ENCODE measurements at places on chromosomes 6 and 20.

DNA sequence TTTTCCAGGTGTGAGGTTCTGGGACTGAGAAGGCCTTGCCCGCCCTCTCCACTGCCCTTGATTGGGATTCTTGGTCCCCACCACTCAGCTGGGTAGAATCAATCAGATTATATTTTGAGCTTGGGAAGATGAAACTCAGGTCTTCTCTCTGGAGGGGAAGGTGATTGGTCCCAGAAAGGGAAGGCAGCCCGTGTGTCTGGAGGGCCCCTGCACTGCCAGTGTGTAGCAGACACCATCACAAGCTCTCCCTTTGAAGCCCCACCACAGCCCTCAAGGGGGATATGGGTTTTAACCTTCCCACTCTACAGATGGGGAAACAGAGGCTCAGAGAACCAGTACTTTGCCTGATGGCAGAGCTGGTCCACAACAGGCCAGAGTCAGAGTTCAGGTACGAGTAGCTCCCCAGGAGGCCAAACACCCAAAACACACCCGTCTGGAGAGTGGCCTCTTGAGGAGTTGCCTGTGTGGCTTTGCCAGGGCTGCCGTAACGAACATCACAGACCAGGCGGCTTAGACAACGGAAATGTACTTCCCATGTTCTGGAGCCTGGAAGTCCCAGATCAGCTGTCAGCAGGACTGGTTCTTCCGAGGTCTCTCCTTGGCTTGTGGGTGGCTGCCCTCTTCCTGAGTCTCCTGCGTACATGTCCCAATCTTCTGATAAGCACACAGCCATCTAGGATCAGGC, 205.6 kb downstream of the SYNDIG1 start:
- no peak for DNase-seq

DNA sequence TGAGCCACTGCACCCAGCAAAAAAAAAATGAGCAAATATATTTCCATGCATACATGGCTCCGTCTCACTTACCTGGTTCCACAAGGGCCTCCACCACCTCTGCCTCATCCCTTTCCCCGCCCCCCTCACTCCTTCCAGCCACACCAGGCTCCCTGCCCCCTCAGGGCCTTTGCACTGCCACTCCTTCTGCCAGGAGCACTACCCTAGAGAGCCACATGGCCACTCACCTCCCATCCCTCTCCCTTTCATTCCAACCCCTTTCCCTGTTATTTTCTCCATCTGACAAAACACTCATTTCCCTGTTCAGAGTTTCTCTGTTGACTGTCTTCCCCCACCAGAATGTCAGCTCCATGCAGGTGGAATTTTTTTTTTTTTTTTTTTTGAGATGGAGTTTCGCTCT, 12.8 kb downstream of the SNAI1 start:
- no peak for DNase-seq

DNA sequence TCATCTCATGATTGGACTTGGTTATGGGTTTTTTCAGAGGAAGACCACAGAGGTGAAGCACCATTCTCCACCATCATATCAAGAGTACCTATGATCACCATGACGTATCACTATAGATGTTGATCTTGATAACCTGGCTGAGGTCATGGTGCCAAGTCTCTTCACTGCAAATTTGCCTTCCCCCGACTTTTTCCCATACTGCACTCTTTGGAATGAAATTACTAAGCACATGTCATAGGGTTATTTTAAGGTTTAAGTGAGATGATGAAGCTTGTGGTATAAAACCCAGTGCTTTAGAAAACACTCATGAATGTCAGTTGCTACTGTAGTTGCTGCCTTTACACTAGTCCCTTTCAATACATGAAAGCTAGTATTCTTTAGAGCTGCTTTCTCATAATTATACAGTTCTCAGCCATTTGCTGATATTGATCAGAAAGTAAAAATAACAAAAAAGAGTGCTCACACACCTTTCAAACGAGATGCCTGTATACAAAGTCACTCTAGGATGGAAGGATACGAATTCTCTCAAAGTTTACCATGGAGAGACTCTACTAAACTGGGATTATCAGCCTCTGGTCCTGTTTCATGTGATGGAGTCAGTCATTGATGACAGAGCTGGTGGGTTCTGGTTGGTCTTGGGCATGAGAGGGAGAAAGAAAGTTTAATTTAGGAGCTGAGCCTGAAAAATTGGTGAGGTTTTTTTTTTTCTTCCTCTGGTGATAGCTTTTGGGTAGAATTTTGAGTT, 228.1 kb downstream of the PRL start:
- no peak for DNase-seq

DNA sequence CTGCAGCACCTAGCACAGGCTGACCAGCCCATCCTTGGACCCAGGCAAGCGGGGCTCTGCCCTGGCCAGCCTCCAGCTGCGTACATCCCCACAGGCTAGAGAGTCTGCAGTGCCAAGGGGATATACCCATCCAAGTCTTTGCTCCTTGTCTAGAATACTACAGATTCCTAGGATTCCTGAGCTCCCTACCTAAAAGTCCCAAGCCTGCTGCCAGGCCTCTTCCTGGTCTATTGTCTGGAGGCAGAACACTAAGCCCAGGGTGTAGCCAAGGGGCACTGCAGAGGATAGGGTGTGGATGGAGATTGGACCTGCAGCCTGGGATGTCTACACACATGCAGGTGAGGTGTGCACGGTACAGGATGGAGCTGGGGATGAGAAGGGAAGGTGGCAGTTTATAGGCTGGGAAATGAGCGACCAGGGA, 90.0 kb upstream of the SIRPA start:
- no peak for DNase-seq

DNA sequence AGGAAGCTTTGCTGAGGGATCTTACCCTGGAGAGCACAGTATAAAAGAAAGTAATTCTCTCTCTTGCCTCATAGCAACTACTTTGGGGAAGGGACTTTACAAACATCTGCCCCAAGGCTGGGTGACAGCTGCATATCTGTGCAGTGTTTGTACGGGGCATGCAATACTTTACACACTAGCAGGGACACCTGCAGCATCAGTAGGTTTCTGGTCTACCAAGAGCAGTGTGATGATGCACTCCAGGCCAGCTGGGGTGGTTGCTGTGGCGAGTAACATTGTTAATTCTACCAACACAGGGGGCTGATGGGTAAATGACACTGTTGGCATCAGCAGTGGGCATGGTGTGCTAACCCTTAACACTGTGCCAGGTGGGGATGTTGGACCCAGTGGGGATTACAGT, 48.0 kb downstream of the ADTRP start:
- no peak for DNase-seq

DNA sequence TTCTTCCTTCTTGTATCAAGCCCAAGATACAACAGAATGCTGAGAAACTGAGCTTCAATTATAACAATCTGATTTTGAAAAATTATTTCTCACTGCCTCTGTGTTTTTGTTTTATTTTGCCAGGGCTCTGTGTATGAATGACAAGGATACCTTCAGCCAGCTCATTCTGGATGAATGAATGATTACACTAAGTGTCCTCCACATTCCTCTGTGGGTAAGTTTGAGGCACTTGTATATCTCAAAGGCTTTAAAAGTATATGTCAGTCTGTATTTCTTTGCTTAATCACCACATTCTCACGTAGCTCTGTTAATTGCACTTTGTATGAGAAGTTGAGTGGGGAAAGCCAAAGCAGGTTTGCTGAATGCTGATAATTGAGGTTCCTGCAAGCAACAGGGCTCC, 95.1 kb downstream of the TIAM2 start:
- DNase-seq = no peak

DNA sequence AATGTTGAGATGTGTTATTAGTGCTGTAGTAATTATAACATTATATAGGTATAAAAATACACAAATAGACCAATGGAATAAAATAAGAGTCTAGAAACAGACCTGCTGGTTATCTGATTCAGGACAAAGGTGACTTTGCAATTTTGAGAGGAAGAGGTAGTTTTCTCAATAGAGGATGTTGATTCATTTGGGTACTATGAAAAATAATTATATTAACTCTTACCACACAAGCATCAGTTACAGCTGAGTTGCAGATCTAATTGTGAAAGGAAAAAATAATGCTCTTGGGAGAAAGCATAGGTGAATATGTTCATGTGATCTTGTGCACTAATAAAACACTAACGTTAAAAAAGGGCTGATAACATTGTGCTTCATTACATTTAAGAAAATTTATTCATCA, 103.0 kb downstream of the BCKDHB start:
- DNase-seq = no peak

DNA sequence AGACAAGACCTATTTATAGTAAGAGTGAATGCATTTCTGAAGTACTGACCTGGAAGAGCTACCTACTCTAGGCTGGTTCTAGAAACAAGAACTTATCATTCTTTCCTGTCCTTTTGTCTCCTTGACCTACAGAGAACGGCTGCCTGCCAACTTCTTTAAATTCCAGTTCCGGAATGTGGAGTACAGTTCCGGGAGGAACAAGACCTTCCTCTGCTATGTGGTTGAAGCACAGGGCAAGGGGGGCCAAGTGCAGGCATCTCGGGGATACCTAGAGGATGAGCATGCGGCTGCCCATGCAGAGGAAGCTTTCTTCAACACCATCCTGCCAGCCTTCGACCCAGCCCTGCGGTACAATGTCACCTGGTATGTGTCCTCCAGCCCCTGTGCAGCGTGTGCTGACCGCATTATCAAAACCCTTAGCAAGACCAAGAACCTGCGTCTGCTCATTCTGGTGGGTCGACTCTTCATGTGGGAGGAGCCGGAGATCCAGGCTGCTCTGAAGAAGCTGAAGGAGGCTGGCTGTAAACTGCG, 8.3 kb downstream of the APOBEC2 start:
- DNase-seq = no peak

DNA sequence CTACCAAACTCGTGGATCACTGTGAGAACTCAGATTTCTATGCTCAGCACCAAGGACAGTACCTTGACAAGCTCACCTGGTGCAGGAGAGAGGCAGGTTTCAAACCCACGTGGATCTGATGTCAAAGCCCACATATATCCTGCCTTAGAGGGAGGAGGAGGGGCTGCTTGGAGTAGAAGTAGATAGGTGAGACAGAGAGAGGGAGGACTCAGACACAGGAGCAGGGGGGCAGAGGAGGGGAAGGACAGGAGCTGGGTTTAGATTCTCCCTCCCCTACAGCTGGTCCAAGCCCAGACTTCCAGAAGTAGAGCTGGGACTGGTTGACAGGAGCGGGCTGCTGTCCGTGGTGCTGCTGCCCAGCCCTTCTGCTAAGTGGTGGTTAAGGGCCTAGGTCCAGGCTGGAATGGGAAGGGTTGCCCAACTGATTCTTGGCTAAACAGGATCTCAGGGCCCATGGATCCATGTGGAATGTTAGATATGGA, 77.5 kb downstream of the CDH22 start:
- DNase-seq = no peak

DNA sequence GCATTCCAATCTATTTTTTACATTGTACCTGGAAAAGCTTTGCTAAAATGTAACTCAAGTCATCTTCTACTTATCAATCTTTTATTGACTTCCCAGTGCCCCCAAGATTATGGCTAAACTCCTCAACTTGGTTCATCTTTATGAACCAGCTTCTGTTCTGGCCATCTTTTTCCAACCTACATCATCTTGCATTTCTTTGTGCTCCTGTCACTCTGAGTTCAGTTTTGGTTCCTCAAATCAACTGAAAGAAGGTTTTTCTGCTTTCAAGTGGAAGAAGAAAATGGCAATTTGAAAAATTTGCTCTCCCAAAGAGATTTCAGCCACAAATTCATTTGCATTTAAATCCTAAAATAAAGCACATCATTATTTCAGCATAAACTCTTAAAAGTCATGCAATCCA, 41.8 kb downstream of the GPX5 start:
- no peak for DNase-seq

DNA sequence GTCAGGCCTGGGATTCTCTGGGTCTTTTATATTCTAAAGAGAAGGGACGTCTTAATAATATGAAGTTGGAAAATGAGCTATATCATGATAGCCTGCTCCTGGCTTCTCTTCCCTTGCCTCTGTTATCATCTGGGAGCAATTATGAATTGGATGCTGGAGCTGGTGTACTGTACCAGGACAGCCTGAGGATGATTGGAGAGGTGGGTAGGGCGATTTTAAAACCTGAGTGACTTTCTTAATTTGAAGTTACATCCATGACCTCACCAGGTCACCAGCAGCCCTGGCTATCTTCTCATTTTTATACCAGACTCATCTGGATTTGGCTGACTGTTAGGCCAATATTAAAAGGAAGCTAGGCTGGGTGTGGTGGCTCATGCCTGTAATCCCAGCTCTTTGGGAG, 317.6 kb downstream of the CLIC5 start:
- no peak for DNase-seq

GRCh38 chr6:109202409-109203264, 107.3 kb downstream of the CEP57L1 start:
- DNase-seq = no peak

GRCh38 chr6:33412140-33413009, 1.6 kb downstream of the PHF1 start:
- DNase-seq = no peak

- no peak for DNase-seq
These were observed 124.4 kb downstream of the KCNQ5 start for GRCh38 chr6:72746276-72746675.

- no peak for DNase-seq
These were observed 195.8 kb upstream of the ZNF184 start for GRCh38 chr6:27668442-27669294.

DNA sequence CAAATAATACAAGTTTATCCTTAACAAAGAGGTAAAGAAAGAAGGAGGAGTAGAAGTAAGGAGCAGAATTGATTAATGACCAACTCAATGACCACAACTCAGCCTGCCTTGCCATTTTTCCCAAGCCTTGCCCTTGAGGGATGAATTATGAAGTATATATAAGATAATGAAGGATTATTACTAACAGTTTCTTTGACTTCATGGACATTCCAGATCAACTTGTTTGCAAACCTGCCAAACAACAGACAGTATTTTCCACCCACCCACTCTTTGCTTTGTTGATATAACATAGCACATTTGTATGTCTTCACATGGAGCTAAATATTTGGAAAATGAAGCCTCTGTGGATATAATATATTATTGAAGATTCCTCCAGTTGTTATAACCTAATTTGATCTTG, 9.9 kb upstream of the C6orf141 start:
- DNase-seq = no peak

- DNase-seq = no peak
These were observed 50.7 kb upstream of the TPD52L1 start for GRCh38 chr6:125102891-125103290.

GRCh38 chr6:170139531-170139930, 151.3 kb downstream of the DLL1 start:
- no peak for DNase-seq

DNA sequence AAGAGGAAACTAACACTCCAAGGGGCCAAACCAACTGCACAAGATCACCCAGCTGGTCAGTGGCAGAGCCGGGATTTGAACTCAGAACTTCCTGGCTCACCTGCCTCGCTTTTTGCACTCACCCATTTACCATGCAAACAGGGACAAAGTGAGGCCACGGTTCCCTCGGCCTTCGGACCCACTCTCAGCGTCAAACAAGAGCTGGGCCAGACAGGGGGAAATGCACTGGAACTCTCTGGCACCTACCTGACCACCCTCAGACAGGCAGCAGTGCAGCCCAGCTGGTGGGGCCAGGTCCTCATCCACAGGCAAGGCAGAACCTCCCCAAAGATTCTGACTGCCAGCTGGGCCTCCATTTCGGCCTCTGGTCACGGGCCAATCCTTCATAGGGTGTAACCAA, 93.7 kb upstream of the SRSF6 start:
- DNase-seq = no peak
